Colonic mucosa (tissue), 4 donors: ENCODE measurements at places on chromosomes 12 and 14. TPM values are rescaled to one million over a fixed set of nuclear protein-coding genes. Genes with fewer than 3 reads are reported as not detected.
A peak's percentile ranks its signal among the peaks of the same experiment; 100 is the strongest.

Gene SFSWAP
- 35.6 TPM for total RNA-seq

Gene NABP2
- total RNA-seq, result 68.4 TPM

Gene A2M
- 105 TPM for total RNA-seq

Gene GPRC5D
- 0.27 TPM for total RNA-seq

Gene PTGER2
- 4.3 TPM for total RNA-seq

DNA sequence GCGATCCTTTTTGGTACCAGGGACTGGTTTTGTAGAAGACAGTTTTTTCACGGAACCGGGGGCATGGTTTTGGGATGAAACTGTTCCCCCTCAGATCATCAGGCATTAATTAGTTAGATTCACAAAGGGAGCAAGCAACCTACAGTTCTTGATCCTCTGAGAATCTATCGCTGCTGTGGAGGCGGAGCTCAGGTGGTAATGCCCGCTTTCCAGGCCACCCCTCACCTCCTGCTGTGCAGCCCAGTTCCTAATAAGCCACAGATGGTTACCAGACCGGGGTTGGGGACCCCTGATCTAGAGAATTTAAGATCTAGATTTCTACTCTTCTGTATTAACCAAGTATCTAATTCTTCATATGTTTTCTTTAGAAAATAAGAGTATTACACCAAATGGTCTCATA, 4.8 kb downstream of the ARHGAP5 start:
- no peaks in the 10 kb centered on the region for H3K27me3 ChIP-seq
- no peaks in the 10 kb centered on the region for H3K36me3 ChIP-seq
- no peak for DNase-seq
- H3K4me1 ChIP-seq, result peaks cover 4% of the 10 kb centered on the region
- no peak overlapping the region for H3K27ac ChIP-seq
- no peak overlapping the region for H3K4me3 ChIP-seq

- no peaks in the 10 kb centered on the region for H3K27me3 ChIP-seq
- no peaks in the 10 kb centered on the region for H3K4me1 ChIP-seq
- DNase-seq, result no peak
- H3K27ac ChIP-seq, result no peak overlapping the region
- H3K4me3 ChIP-seq, result no peak overlapping the region
- no peaks in the 10 kb centered on the region for H3K36me3 ChIP-seq
These were observed 306.6 kb upstream of the ATP2B1 start for GRCh38 chr12:90015228-90015627.

- no peaks in the 10 kb centered on the region for H3K4me1 ChIP-seq
- DNase-seq, result no peak
- H3K27me3 ChIP-seq, result no peaks in the 10 kb centered on the region
- H3K27ac ChIP-seq, result no peak overlapping the region
- H3K36me3 ChIP-seq, result no peaks in the 10 kb centered on the region
These were observed 180.9 kb downstream of the NTF3 start for GRCh38 chr12:5612556-5613410.

DNA sequence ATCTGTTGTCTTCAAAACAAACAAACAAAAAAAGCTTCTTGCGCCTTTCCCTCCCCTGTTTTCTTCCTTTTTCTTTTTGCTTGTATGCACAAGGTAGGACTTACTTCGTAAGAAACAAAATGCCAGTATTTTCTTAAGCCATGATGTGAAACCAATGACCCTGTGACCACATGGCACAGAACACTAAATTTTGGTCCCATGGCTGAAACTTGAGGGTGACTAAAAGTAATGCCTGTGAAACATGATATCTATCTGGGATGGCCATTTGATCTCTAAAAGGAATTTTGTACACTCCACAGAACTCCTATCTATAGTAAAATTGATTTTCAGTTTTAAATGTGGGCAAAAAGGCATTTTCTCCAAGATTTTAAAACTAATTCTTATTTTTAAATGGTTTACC, 63.6 kb downstream of the PAPOLA start:
- H3K27ac ChIP-seq, result no peak overlapping the region
- H3K4me1 ChIP-seq, result no peaks in the 10 kb centered on the region
- no peaks in the 10 kb centered on the region for H3K36me3 ChIP-seq
- no peaks in the 10 kb centered on the region for H3K27me3 ChIP-seq
- no peak overlapping the region for H3K4me3 ChIP-seq
- DNase-seq, result no peak

GRCh38 chr14:54776361-54777001, 126.1 kb downstream of the GCH1 start:
- no peak overlapping the region for H3K4me3 ChIP-seq
- no peak overlapping the region for H3K27ac ChIP-seq
- H3K36me3 ChIP-seq, result no peaks in the 10 kb centered on the region
- no peaks in the 10 kb centered on the region for H3K27me3 ChIP-seq
- no peak for DNase-seq
- H3K4me1 ChIP-seq, result peaks cover 4% of the 10 kb centered on the region

GRCh38 chr12:102568276-102568675, 87.9 kb upstream of the IGF1 start:
- H3K4me3 ChIP-seq, result no peak overlapping the region
- H3K27me3 ChIP-seq, result no peaks in the 10 kb centered on the region
- DNase-seq, result no peak
- no peaks in the 10 kb centered on the region for H3K4me1 ChIP-seq
- no peak overlapping the region for H3K27ac ChIP-seq

DNA sequence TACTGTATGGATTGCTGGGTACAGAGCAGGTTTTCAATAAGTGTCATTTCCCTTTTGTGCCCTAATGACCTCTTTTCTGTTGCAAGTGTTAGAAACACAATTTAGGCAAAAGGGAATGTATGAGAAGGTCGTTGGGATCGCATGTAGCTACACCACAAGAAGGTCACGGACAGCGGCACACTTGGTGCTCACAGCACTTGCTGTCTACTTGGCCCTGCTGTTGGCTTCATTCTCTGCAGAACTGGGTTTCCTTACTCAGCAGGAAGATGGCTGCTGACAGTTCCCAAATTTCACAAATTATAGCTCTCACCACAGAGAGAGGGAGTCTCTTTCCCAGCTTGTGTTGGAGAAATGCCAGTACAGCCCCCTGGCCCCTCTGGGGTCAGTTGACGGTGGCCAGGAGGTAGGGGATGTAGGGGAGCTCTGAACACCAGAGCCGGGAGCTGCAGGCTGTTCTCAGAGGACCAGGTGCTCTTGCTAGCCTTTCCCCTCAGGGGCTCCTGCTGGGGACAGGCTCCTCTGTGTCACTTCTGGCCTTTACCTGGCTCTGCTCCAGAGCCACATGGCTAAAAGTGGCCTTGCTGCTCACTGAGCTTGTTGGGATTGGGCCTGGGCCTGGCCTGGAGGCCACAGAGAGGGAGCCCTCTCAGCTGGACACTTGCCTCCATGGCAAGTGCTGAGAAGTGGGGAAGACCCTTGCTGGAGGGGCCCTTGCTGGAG, 50.9 kb upstream of the BCL7A start:
- H3K4me1 ChIP-seq, result no peaks in the 10 kb centered on the region
- no peak for DNase-seq
- no peak overlapping the region for H3K4me3 ChIP-seq
- no peaks in the 10 kb centered on the region for H3K27me3 ChIP-seq
- no peaks in the 10 kb centered on the region for H3K36me3 ChIP-seq

GRCh38 chr12:20434996-20435395, 66.7 kb downstream of the PDE3A start:
- no peaks in the 10 kb centered on the region for H3K36me3 ChIP-seq
- no peak for DNase-seq
- H3K4me1 ChIP-seq, result no peaks in the 10 kb centered on the region
- no peak overlapping the region for H3K27ac ChIP-seq
- H3K27me3 ChIP-seq, result no peaks in the 10 kb centered on the region
- no peak overlapping the region for H3K4me3 ChIP-seq

GRCh38 chr12:6124411-6125309, at the start of gene VWF:
VWF (minus strand) TSS chr12:6124670; CDS start chr12:6123196, 1,474 bp downstream.
- no peak for DNase-seq
- H3K27me3 ChIP-seq, result no peaks in the 10 kb centered on the region
- H3K27ac ChIP-seq, result no peak within 1 kb of the TSS
- H3K4me1 ChIP-seq, result no peaks in the 10 kb centered on the region
- no peaks in the 10 kb centered on the region for H3K36me3 ChIP-seq
- H3K4me3 ChIP-seq, result no peak within 1 kb of the TSS

DNA sequence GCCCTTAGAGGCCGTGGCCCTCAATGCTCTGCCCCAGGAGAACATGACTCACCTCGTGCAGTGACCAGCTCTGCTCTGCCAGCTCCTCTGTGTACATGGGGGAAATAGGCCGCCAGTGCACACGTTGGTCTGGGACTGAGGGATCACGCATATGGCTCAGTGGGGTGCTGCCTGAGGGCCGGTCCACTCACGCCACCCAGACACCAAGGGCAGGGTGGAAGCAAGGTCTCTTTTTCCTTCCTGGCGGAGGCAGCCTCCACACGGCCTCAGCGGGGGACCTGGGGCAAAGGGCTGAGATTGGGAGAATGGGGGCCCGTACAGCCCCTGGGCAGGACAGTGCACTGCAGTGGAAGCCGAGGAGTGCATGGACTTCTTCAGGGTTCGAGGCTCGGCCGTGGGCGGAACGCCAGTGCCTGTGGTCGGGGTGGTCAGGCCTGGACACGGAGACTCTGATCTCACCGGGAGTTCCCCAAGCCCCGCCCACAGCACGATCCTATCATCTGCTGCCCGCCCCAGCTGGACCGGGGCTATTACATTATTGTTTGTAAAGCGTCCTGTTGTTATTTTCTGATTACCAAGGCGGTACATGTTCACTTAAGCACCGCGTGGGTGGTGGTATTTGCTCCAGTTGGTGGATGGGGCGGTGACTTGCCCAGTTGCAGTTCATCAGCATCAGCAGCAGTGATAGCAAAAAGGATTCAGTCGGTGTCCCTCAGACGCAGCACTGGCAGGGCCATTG, 38.8 kb upstream of the TDRD9 start:
- H3K4me1 ChIP-seq, result peaks cover 18% of the 10 kb centered on the region
- DNase-seq, result peak; percentile 86
- H3K4me3 ChIP-seq, result no peak overlapping the region
- H3K27ac ChIP-seq, result peak overlapping the region; percentile 87
- no peaks in the 10 kb centered on the region for H3K36me3 ChIP-seq
- no peaks in the 10 kb centered on the region for H3K27me3 ChIP-seq

DNA sequence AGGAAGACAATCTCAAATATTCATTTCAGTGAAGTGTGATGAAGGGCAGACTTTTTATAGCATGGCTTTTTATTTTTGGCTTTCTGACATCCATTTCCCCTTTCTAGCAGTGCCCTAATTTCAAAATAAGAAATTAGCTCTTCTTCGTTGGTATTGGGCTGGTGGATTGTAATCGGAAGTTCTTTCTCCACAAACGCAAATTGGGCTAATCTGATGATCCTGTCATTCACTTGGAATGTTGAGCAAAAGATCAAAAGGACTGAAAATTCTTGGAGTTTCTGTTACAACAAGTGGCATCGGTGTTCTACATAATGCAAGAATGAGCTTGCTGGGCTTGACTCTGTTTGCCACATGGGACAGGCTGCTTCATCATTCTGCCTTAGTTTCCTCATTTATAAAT, 1182.8 kb downstream of the FLRT2 start:
- H3K27ac ChIP-seq, result no peak overlapping the region
- H3K4me3 ChIP-seq, result no peak overlapping the region
- H3K4me1 ChIP-seq, result no peaks in the 10 kb centered on the region
- no peak for DNase-seq

- no peaks in the 10 kb centered on the region for H3K27me3 ChIP-seq
- peaks cover 9% of the 10 kb centered on the region for H3K4me1 ChIP-seq
- H3K36me3 ChIP-seq, result no peaks in the 10 kb centered on the region
These were observed 17.6 kb upstream of the PLEKHH1 start for GRCh38 chr14:67515386-67516079.

DNA sequence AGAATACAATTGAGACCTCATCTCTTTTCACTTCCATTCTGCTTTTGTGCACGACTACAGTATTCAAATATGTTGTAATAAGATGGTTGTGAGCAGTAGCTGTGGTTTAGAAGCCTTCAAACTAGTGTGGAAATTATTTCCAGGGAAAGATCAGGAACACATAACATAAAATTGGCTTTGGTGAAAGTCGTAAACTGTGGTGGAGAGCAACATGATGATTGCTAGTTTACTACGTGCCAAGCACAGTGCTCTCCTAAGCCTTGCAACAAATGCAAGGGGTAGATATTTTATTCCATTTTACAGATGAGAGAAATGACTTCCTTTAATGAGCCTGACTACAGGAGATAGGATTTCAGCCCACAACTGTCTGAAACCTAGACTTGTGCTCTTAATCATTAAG, 172.4 kb upstream of the LMNTD1 start:
- no peaks in the 10 kb centered on the region for H3K36me3 ChIP-seq
- H3K27me3 ChIP-seq, result no peaks in the 10 kb centered on the region
- DNase-seq, result no peak
- no peak overlapping the region for H3K27ac ChIP-seq

- no peaks in the 10 kb centered on the region for H3K4me1 ChIP-seq
- H3K4me3 ChIP-seq, result no peak overlapping the region
- H3K36me3 ChIP-seq, result no peaks in the 10 kb centered on the region
- peak overlapping the region; percentile 3 for H3K27ac ChIP-seq
These were observed 544.5 kb upstream of the ATP2B1 start for GRCh38 chr12:90253136-90253535.

DNA sequence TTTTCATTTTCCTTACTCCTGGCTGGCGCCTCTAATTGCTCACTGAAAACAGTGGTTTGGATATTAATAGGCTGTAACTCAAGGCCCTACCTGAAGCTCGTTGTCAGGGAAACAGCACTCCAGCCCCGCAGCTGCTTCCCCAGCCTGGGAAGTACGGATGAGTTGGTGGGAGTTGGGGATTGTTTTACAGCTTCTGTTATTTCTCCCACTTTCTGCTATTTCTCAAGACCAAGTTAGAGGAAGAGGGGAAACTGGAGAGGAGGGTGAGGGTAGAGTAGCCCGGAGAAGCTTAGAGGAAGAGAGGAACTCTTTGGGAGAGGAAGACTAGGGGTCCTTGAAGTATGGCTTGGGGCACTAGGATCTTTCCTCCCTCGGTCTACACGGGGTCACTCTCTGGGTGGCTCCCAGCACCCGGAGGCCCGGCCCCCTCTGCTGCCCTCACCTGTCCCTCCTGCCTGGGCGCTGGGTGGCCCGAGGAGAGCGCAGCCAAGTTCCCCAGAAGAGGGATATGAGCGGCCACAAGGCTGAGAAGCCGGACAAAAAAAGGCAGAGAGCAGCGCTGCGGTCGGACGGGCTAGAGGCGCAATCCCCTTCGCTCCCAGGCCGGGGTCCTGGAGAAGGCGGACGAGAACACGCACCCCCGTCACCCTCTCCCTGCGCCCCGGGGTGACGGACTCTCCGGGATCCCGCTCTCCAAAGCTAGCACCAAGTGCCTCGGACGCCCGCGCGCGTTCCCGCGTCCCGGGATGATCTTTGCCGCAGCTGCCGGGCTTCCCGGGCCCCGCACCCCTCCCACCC, 671 bp downstream of the SPTB start:
- no peaks in the 10 kb centered on the region for H3K4me1 ChIP-seq
- H3K36me3 ChIP-seq, result no peaks in the 10 kb centered on the region
- peak; percentile 20 for DNase-seq
- peak overlapping the region; percentile 52 for H3K4me3 ChIP-seq

DNA sequence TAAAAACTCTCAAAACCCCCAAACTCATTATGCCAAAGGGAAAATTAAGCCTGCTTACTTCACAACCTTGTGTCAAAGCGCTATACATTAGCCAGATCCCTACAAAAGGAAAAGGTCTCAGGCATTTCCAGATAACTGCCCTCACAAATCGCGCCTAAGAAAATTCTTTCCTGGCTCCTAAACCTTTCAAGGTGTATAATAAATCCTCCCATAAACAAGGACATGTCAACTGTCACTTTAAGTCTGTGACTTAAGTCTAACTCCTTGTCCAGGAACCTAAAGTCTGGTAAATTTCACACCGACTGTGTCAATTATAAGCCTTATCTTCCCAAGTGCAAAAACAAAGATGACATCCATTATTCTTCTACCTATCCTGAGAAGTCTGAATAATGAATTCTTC, 4.3 kb upstream of the ETFBKMT start:
- H3K27ac ChIP-seq, result no peak overlapping the region
- H3K4me1 ChIP-seq, result no peaks in the 10 kb centered on the region
- DNase-seq, result no peak

- no peaks in the 10 kb centered on the region for H3K27me3 ChIP-seq
- no peak overlapping the region for H3K4me3 ChIP-seq
- H3K4me1 ChIP-seq, result no peaks in the 10 kb centered on the region
- no peaks in the 10 kb centered on the region for H3K36me3 ChIP-seq
- H3K27ac ChIP-seq, result no peak overlapping the region
- no peak for DNase-seq
These were observed 33.4 kb upstream of the IGF1 start for GRCh38 chr12:102513739-102514138.
